ENCODE measurements at places on chromosomes 5 and 9.

DNA sequence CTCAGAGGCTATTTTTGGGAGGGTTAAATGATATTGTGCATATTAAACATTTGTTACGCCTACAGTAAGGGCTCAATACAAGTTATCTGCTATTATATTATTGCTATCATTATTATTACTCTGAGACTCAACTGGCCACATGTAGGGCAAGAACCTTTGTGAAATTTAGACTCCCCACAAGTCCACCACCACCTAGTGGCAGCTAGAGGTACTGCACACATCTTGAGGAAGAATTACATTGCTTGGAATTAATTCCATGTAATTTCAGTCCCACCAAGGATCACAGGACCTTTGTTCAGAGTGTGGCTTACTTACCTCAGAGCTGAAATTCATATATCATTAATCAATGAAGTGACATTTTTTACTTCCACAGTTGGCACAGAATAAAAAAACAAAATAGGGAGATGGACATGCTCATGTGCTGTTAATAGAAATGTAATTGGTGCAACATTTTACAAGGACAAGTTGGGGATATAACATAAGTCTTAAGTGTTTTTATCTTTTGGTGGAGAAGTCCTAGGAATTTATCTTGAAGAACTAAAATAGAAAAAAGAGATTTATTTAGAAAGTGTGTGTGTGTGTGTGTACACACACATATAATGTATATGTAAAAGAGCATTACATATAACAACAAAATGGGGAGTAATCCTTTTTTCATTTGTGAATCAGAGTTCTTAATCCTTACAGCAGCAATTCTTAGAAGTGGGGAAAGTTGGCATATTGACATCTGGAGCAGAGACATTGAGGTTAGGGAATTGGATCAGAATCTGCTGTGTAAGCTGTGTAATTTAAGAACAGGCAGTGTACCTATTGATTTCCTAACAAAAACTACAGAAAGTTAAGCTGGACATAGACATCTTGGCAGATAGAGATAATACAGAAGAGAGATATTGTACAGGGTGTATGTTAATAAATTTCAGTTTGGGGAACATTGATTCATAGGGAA is 11.2 kb downstream of the MSANTD3 start:
- DNase-seq: peak; percentile 85

DNA sequence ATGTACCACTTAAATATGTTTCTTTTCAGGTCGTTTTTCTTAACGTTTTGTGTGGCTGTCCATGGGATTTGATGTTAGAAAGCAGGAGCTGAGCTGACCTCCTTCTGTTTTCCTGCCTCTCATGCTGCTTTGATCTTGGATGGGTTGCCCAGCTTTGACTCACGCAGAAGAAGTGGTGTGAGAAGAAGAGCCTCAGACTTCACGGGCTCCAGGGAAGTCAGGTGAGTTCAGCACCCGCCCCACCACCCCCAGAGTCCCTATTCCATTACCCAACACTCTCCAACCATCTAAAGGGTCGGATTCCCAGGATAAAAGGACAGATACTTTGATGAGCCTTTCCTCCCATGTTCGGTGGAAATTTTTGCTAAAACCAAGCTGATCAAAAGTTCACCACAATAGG is 373.4 kb downstream of the IRX2 start:
- DNase-seq: no peak

GRCh38 chr5:103598997-103599566 is 36.5 kb upstream of the NUDT12 start:
- DNase-seq: no peak

GRCh38 chr5:1925111-1926070 is 42.7 kb upstream of the IRX4 start:
- no peak for DNase-seq

GRCh38 chr9:136488247-136489214 is 5.7 kb upstream of the SEC16A start:
- DNase-seq: peak; percentile 23

GRCh38 chr9:112465352-112465751 is 21.3 kb upstream of the KIAA1958 start:
- no peak for DNase-seq

DNA sequence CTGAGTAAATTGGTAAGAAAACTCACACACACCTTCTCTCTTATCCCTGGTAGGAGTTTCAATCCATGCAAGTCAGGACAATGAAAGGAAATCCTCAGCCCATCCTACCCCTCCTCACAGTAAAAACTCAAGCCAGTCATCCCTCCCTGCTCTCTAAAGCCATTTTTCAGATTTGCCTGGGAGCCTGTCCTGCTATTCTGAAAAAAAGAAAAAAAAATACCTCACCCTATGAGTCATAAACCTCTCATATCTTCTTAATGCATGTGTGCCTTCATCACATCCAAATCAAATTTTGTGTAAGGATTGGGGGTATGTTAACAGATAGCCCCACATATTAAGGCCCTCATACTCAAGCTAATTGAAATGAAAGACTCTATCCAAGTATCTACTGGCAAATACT is 14.1 kb downstream of the UGT3A2 start:
- no peak for DNase-seq
